ENCODE measurements at places on chromosomes 5 and 9. TPM values are rescaled to one million over a fixed set of nuclear protein-coding genes. Genes with fewer than 3 reads are reported as not detected.
A peak's percentile ranks its signal among the peaks of the same experiment; 100 is the strongest.

The DND1 gene
- total RNA-seq = 0.60 TPM

The TAF11L10 gene
- not detected for total RNA-seq

The FBP2 gene
- total RNA-seq = not detected

DNA sequence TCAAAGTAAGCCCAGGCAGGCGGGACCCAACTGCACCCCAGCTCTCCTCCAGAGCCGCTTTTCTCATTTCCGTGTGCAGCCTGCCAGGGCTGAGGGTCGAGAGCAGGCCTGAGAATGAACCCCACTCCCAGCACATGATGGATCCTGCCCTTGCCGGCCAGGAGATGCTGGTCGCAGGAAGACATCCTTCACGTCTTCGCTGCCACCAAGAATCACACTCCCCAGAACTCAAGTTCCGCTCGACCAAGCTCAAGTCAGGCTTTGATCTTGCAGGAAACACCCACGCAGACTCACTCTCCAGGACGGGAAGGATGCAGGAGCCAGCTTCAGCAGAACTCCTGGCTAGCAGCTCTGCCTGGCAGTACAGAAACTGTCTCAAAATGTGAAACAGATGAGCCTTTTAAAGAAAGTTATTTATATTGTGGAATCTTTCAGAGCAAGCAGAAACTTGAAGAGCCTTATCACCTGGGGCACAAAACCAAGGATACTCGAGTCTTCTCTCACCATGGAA is 102.4 kb downstream of the ROR2 start:
- DNase-seq = peak; percentile 40
- no peak overlapping the region for H3K4me3 ChIP-seq
- H3K27ac ChIP-seq = no peak overlapping the region
- H3K36me3 ChIP-seq = no peaks in the 10 kb centered on the region

- H3K27me3 ChIP-seq = no peaks in the 10 kb centered on the region
- H3K4me1 ChIP-seq = no peaks in the 10 kb centered on the region
- peak overlapping the region; percentile 11 for H3K27ac ChIP-seq
- no peak overlapping the region for H3K4me3 ChIP-seq
- DNase-seq = no peak
Measured at GRCh38 chr5:52776116-52776515, 11.6 kb upstream of the ITGA1 start.

DNA sequence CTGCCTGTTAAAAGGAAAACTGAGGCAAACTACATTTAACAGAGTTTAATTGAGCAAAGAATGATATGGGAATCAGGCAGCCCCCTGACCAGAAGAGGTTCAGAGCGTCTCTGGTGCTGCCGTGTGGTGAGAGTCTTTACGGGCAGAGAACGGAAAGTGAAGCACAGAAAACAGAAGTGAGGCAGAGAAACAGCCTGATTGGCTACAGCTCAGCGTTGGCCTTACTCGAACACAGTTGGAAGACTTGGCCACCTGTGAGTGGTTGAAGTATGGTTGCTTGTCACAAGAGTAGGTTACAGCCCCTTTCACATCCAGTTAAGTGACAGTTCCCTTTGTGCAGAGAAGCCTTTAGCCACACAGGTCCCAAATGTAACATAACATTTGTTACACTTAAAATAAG is 16.9 kb upstream of the FBP1 start:
- peak overlapping the region; percentile 20 for H3K27ac ChIP-seq
- no peak overlapping the region for H3K4me3 ChIP-seq
- H3K4me1 ChIP-seq = no peaks in the 10 kb centered on the region
- no peaks in the 10 kb centered on the region for H3K36me3 ChIP-seq
- H3K27me3 ChIP-seq = no peaks in the 10 kb centered on the region
